ENCODE measurements at places on chromosomes 16 and 17.

GRCh38 chr16:24999856-25000461 is 15.2 kb downstream of the ARHGAP17 start:
- no peak for DNase-seq

DNA sequence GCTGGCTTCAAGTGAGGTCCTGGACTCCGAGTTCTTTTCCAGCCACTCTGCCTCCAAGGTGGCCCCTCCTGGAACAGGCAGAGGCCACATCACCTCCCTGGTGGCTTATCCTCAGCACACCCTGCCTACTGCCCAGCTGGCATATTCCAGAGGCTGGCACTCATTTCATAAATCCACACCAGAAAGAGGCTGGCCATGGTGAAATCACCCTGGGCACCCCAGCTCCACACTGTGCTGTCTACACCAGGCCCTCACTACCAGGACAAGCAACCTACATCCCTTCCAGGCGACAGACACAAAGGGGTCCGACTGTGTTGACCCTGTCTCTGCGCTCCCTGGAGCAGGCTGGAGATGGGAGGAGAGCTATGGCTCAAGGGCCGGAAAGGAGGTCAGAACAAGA is 100.2 kb downstream of the C16orf78 start:
- DNase-seq, result no peak

DNA sequence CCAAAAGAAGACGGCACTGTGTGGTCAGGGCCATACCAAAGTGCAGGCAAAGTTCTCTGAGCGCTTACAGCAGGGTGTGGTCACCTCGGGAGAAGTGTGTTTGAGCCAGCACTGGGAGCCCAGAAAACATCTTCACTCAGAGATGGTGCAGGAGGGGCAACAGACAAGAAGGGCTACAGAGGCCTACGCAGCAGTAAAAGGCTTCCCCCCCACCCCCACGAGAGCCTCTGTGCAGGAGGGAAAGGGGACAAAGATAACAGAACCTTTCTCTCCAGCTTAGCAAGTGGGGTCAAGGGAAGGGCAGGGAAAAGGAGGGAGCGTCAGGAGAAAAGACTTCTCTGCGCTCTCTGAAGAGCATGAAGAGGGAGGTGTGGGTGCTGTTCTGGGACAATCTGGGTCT is 2.8 kb downstream of the VAT1 start:
- no peak for DNase-seq

- no peak for DNase-seq
Measured at GRCh38 chr16:86978445-86979030, 338.7 kb downstream of the C16orf95 start.

DNA sequence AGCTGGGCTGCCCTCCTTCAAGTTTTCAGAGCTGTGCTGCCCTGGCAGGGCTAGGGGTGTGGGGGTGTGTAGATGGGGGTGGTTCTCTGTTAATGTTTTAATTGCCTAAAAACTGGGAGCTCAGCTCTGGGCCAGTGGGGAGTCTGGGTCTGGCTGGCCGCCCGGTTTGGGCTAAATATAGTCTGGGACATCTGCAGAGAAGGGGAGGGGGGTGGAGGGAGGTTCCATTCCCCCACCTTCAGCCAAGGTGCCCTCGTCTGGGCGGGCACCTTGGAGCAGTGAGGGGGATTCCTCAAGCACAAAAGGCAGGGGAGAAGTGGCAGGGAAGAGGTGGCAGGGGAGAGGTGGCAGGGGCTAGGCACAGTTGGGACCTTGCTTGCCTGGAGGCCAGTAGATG is 13.0 kb downstream of the RARA start:
- peak; percentile 77 for DNase-seq

Data from stimulated activated naive CD4-positive, alpha-beta T cell (primary cell).